ENCODE measurements at places on chromosomes 6 and 20.

DNA sequence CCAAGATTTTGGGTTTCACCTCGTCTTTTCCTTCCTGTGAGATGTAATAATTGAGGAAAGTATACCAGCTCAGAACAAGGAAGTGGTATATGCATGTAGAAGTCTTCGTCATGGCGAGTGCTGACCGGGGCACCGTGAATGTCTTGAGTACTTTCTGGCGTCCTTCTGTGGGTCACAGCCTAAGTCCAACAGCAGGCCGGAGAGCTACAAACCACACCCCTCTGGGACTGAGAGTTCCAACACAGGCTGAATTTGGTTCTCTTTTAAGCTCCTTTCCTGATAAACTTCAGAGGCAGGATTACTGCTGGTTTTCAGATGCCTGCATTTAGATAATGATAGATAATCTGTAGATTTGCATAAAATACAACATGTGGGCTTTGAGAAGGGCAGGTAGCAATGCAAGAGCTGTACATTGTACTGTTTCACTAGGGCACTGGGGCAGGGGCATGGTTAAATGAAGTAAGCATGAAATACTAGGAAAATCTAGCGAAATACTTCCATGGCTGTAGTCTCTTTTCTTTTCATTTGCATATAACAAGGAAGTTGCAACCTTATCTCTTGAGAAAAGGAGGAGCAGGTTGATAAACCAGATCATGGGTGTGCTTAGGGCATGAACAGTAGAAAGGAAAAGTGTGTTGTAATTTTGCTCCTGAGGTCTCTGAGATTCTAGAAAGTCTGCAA lies at the start of gene ADTRP:
Gene ADTRP (minus strand): TSS at position 156 of the 681 bp plus-strand sequence. CDS start 44 bp downstream, at position 112.
- no peak for DNase-seq

- DNase-seq: no peak
Observed at GRCh38 chr6:73665686-73666319, 12.0 kb upstream of the SLC17A5 start.

GRCh38 chr6:20564777-20565176 lies 30.5 kb downstream of the CDKAL1 start:
- DNase-seq: no peak

GRCh38 chr6:139243536-139243935 lies 48.3 kb downstream of the TXLNB start:
- DNase-seq: no peak

GRCh38 chr6:166569206-166569605 lies 17.3 kb downstream of the RAMACL start:
- DNase-seq: no peak

GRCh38 chr20:20227013-20227571 lies 140.8 kb upstream of the INSM1 start:
- DNase-seq: no peak

DNA sequence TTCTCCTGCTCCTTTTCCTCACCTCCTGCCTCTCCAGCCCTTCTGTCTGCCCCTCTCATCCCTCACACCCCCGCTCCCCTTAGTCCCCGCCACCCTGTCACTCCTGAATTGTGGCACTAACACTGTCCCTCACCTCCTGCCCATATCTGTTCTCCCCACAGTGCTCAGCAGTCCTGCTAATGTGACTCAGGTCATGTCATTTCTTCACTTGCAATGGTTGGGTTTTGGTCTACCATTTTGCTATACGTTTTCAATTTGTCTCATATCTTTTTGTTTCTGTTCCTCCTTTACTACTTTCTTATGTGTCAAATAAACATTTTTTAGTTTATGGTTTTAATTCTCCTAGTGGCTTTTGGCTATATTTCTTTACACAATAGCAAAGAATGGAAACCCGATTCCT lies 1.3 kb upstream of the HLA-B start:
- no peak for DNase-seq

GRCh38 chr6:80639181-80639629 lies 532.7 kb downstream of the BCKDHB start:
- no peak for DNase-seq

All from left forelimb (tissue), 1 donor.